ENCODE measurements at places on chromosomes 1 and 21. TPM values are rescaled to one million over a fixed set of nuclear protein-coding genes. Genes with fewer than 3 reads are reported as not detected.

DNA sequence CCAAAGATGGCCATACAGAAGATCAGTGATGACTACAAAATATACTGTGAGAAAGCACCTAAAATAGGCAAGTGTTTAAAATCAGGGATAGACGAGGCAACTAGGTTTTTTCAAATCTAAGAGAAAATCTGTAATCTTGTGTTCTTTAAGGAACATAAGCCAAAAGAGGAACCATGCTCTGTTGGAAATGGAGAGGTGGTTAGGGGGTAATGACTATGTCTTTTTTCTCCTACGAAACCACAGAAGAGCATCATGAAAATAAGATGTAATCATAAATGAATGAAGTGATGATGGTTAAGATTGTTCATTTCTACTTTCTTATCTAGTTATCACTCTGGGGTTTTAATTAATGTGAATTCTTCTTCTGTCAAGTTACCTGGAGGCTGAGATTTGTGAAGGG is 43.1 kb downstream of the RGSL1 start:
- no peak overlapping the region for H3K4me3 ChIP-seq
- H3K4me1 ChIP-seq, result no peaks in the 10 kb centered on the region
- H3K36me3 ChIP-seq, result no peaks in the 10 kb centered on the region
- H3K27ac ChIP-seq, result no peak overlapping the region

DNA sequence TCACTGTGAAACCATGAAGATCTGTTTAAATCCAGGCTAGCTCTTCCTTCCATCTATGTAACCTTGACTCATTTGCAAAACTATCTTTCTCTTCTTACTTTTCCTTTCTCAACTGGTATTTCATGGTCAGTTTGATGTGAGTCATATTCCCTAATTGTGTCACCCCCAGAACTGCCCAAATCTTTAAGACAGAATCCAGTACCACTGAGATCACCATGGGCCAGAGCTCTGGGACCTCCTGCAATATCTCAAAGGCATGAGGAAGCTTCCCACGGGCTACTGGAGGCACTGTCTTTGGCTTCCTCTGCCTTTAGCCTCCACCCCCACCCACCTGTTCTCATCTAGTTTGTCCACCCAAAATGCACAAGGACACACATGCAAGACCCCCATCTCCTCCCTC is 274.4 kb upstream of the FMN2 start:
- no peak for DNase-seq
- no peak overlapping the region for H3K4me3 ChIP-seq
- H3K36me3 ChIP-seq, result no peaks in the 10 kb centered on the region
- H3K4me1 ChIP-seq, result no peaks in the 10 kb centered on the region
- H3K27ac ChIP-seq, result no peak overlapping the region
- no peaks in the 10 kb centered on the region for H3K27me3 ChIP-seq

- no peak overlapping the region for H3K27ac ChIP-seq
- H3K27me3 ChIP-seq, result no peaks in the 10 kb centered on the region
- no peaks in the 10 kb centered on the region for H3K36me3 ChIP-seq
- no peak overlapping the region for H3K4me3 ChIP-seq
- DNase-seq, result no peak
- no peaks in the 10 kb centered on the region for H3K4me1 ChIP-seq
Measured at GRCh38 chr1:8046391-8046790, 20.3 kb upstream of the ERRFI1 start.

DNA sequence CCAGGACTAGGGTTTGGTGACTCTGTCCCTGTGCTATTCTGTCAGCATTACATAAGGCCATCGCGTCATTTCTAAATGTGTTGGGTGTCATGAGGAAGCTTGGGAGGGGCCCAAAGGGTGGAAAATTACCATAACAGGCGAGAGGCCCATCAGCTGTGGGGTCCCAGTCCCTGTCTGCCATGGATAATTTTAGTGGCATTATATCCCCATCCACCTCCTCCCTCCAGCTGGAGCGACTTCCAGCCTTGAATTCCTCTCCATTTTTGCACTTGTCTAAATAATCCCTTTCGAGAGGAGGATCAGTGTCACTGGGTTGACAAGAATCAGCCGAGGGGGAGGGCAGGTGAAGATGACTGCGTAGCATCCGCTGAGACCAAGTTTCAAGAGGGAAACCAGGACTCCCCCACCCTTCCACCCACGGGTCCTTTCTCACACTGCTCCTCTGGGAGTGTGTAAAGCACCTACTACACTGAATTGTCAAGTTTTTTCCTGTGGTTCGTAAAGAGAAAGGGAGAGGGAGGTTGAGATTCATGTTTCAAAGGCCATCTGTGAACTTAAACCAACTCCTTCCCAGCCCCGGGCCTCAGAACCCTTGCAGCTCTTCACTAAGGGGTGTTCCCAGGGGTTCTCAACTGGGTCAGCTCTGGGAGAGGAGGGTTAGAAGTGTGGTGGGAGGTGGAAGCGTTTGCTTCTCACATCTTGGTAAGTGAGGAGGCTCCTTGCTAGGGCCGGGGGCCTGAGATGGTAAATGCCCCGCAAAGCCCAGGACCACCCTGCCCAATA is 29.2 kb downstream of the VASH2 start:
- H3K27me3 ChIP-seq, result peaks cover 22% of the 10 kb centered on the region
- DNase-seq, result no peak
- no peaks in the 10 kb centered on the region for H3K36me3 ChIP-seq
- no peak overlapping the region for H3K27ac ChIP-seq

GRCh38 chr1:2848006-2848670 is 46.6 kb upstream of the TTC34 start:
- H3K4me3 ChIP-seq, result no peak overlapping the region
- peaks cover 10% of the 10 kb centered on the region for H3K4me1 ChIP-seq
- no peak for DNase-seq
- H3K36me3 ChIP-seq, result no peaks in the 10 kb centered on the region
- H3K27ac ChIP-seq, result no peak overlapping the region

DNA sequence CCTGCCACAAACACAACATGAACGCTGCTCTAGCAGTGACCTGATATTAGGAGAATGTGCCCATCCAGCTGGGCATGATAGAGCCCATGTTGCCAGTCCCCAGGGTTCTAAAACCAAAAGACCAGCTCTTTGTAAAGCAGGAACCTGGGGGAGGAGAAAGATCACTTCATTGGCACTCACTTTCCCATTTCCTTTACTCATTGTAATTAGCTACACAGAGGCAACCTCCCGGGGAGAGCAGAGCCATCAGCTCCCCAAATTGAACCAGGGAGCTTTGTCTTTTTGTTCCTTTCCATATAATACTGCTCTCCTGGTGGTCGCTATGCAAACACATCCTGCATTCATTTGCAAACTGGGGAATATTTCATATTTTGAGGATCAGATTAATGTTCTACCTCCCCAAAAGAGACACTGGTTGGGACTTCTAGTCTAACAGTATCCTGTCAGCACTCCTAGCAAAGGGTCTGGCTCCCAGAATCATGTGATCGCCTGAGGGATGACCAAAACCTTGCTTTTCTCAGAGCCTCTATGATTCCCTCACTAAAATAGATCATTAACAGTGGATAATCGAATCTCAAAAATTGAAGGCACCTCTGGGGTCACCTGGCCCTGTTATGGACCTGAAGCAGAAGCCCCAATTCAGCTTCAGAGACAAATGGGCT is 76.7 kb upstream of the CD1D start:
- H3K4me1 ChIP-seq, result no peaks in the 10 kb centered on the region
- H3K4me3 ChIP-seq, result no peak overlapping the region
- no peaks in the 10 kb centered on the region for H3K27me3 ChIP-seq
- H3K27ac ChIP-seq, result no peak overlapping the region

- peaks cover 31% of the 10 kb centered on the region for H3K4me1 ChIP-seq
- no peak overlapping the region for H3K4me3 ChIP-seq
Measured at GRCh38 chr1:8512504-8512903, 194.6 kb downstream of the SLC45A1 start.

- no peaks in the 10 kb centered on the region for H3K27me3 ChIP-seq
- H3K36me3 ChIP-seq, result no peaks in the 10 kb centered on the region
- no peaks in the 10 kb centered on the region for H3K4me1 ChIP-seq
- no peak overlapping the region for H3K4me3 ChIP-seq
- H3K27ac ChIP-seq, result no peak overlapping the region
Measured at GRCh38 chr1:220579317-220579716, 51.4 kb downstream of the MARK1 start.

- H3K36me3 ChIP-seq, result no peaks in the 10 kb centered on the region
- no peak overlapping the region for H3K27ac ChIP-seq
- H3K27me3 ChIP-seq, result peaks cover 81% of the 10 kb centered on the region
- H3K4me3 ChIP-seq, result no peak overlapping the region
- no peak for DNase-seq
Measured at GRCh38 chr21:42118901-42119300, 47.8 kb downstream of the UMODL1 start.

DNA sequence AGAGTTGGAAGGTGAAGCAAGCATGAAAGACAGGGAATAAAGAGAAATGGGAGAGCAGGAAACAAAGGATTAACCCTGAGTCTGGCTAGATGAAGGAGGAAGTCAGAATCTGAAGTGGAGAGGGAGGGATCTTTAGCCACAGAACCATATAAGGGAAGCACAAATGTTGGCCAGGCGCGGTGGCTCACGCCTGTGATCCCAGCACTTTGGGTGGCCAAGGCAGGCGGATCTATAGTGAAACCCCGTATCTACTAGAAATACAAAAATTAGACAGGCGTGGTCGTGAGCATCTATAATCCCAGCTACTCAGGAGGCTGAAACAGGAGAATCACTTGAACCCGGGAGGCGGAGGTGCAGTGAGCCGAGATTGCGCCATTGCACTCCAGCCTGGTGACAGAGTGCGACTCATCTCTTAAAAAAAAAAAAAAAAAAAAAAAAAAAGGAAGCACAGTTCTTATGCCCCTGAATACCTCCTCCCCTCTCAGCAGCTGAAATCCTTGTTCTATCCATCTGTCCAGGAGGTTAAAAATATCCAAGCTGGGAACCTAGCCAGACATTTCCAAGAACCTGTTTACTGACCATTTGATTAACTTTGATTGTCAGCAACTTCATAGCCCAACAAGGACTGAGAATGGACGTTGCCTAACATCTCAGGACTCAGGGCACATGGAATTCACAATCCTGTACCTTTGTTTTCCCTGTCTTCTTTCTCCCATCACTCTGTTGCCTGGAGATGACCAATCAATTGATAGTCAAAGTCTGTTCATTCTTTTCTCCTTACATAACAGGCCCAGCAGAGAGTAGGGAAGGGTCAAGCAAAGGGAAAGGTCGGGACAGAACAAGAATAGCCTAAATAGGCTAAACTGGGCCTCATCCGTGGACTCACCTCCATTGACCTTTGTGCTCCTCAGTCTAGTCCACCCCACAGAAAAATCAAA is 10.6 kb downstream of the TXNIP start:
- peaks cover 42% of the 10 kb centered on the region for H3K4me1 ChIP-seq
- no peak for DNase-seq

GRCh38 chr1:14320518-14320917 is 278.0 kb upstream of the KAZN start:
- no peak for DNase-seq
- no peak overlapping the region for H3K4me3 ChIP-seq
- no peak overlapping the region for H3K27ac ChIP-seq
- H3K4me1 ChIP-seq, result no peaks in the 10 kb centered on the region
- H3K36me3 ChIP-seq, result no peaks in the 10 kb centered on the region

GRCh38 chr21:42558846-42559245 is 45.2 kb downstream of the SLC37A1 start:
- H3K4me3 ChIP-seq, result no peak overlapping the region
- no peak for DNase-seq
- H3K36me3 ChIP-seq, result peaks cover 19% of the 10 kb centered on the region
- H3K27me3 ChIP-seq, result no peaks in the 10 kb centered on the region
- H3K27ac ChIP-seq, result no peak overlapping the region
- peaks cover 2% of the 10 kb centered on the region for H3K4me1 ChIP-seq

- peak overlapping the region; percentile 77 for H3K27ac ChIP-seq
- no peaks in the 10 kb centered on the region for H3K36me3 ChIP-seq
- peak; percentile 24 for DNase-seq
- H3K27me3 ChIP-seq, result no peaks in the 10 kb centered on the region
- H3K4me3 ChIP-seq, result peak overlapping the region; percentile 52
Measured at GRCh38 chr1:23524716-23525401, 6.2 kb downstream of the E2F2 start.

- H3K36me3 ChIP-seq, result no peaks in the 10 kb centered on the region
- no peak overlapping the region for H3K4me3 ChIP-seq
- H3K27ac ChIP-seq, result no peak overlapping the region
Measured at GRCh38 chr1:99110140-99111041, 105.7 kb upstream of the PLPPR5 start.

DNA sequence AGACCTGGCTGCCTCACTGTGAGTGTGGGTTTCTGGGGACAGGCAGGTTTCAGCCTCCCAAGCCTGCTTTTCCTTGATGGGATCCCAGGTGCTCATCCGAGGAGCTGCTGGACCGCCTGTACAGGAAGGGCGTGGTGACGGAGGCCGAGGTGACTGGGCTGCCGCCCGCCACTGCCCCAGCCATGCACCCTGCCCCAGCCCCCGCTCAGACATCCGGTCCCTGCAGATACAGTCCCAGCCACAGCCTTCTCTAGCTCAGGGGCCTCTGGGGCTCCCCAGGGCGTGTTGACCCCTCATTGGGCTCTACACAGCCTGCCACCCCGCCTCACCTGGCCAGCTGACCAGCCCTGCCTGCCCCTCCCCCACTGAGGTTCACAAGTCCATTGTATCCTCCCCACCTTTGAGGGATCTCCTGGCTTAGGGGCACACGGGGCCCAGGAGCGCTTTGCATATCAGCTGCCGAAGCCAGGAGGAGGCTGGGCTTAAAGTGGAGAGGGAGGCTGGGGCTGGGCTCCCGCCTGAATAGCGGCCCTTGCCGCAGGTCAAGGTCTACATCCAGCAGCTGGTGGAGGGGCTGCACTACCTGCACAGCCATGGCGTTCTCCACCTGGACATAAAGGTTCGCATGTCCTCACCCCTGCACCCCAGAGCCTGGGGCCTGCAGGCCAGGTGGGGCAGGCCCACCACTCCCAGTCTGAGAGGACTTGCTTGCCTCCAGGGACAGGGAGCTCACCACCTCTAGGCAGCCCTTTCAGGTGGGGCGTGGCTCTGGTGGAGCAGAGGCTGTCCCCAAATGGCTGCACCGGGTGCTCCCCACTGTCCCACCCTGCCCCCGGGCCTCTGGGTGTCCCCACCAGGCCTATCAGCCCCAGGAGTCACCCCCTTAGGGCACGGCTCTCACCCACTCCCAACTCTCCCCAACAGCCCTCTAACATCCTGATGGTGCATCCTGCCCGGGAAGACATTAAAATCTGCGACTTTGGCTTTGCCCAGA is 38.5 kb downstream of the TRIM11 start:
- H3K36me3 ChIP-seq, result no peaks in the 10 kb centered on the region
- no peak overlapping the region for H3K27ac ChIP-seq
- no peaks in the 10 kb centered on the region for H3K27me3 ChIP-seq
- DNase-seq, result no peak

GRCh38 chr1:231512147-231512698 is 16.2 kb upstream of the TSNAX start:
- DNase-seq, result no peak
- no peaks in the 10 kb centered on the region for H3K4me1 ChIP-seq
- no peaks in the 10 kb centered on the region for H3K36me3 ChIP-seq
- no peak overlapping the region for H3K27ac ChIP-seq
- H3K4me3 ChIP-seq, result no peak overlapping the region

GRCh38 chr1:209432443-209432825 is 151.1 kb upstream of the CAMK1G start:
- no peak overlapping the region for H3K4me3 ChIP-seq
- no peaks in the 10 kb centered on the region for H3K4me1 ChIP-seq
- DNase-seq, result no peak
- no peaks in the 10 kb centered on the region for H3K27me3 ChIP-seq
- no peaks in the 10 kb centered on the region for H3K36me3 ChIP-seq

GRCh38 chr1:9350013-9350908 is 57.6 kb downstream of the SPSB1 start:
- DNase-seq, result no peak
- H3K4me1 ChIP-seq, result no peaks in the 10 kb centered on the region
- no peak overlapping the region for H3K4me3 ChIP-seq
- H3K27me3 ChIP-seq, result no peaks in the 10 kb centered on the region

Gene GBP5
- total RNA-seq, result 46.8 TPM

Gene CR1L
- total RNA-seq, result 0.37 TPM

Gene NTMT2
- not detected for total RNA-seq

Gene MX1
- 63.5 TPM for total RNA-seq

Gene FAM43B
- not detected for total RNA-seq

Gene SMYD2
- 27.3 TPM for total RNA-seq

Gene CFHR4
- total RNA-seq, result not detected

Gene HSF2BP
- 0.80 TPM for total RNA-seq

Data from T-cell (primary cell).